ENCODE measurements at places on chromosomes 4 and X.

DNA sequence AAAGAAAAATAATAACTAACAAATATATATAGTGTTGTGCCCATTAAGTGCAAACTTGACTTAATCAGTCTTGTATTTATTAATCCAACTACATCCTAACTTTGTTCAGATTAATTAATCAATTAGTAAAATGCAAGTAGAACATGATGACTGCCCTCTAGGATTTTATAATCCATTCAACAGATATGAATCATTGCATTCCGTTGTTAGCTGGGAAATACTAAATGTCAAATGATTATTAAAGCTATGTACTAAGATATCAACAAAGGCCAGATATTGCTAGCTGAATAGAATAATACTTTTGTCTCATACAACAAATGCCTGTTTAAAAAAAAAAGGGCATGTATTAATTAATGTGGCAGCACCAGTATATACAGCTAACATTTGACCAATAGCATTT, 1366.3 kb downstream of the STIM2 start:
- no peak for DNase-seq

GRCh38 chrX:45505214-45505613, 304.5 kb upstream of the DIPK2B start:
- no peak for DNase-seq

GRCh38 chr4:100588076-100588475, 70.3 kb upstream of the EMCN start:
- DNase-seq, result no peak

GRCh38 chrX:15790769-15791290, 546 bp downstream of the ZRSR2 start:
- DNase-seq, result no peak

DNA sequence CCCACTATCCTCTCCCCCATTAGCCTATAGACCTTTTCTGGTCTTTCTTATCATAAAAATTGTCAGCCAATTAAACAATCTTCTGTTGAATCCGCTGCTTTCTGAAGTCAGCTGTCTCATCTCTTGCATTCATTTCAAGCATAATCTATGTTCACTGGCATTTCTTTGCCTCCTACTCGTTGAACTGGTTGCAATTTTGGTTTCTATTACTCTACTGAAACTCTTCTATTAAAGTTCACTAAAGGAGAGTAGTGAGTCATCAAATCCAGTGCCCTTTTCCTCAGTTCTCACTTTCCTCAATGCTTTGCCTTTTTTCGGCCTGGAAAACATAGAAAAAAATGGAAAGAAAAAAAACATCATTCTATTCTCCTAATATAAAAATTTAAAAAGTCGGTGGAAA, 23.9 kb upstream of the CXCL13 start:
- no peak for DNase-seq

DNA sequence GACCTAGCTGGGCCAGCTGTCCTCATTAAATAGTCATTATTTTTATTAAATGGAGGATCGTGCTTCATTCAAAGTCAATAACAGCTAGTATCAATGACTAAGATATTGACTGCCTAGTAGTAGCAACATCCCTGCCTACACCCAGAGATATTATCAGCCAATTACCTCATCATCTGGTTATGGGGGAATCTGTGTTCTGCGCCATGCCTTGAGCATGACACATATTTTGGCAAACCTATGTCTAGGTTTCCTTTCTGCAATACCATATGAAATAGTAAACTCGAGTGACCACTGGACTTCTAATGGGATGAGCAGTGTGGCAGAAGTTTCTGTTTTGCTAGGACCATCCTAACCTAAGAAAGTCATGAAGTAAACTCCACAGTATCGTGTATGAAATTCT, 50.0 kb upstream of the AADAT start:
- no peak for DNase-seq

DNA sequence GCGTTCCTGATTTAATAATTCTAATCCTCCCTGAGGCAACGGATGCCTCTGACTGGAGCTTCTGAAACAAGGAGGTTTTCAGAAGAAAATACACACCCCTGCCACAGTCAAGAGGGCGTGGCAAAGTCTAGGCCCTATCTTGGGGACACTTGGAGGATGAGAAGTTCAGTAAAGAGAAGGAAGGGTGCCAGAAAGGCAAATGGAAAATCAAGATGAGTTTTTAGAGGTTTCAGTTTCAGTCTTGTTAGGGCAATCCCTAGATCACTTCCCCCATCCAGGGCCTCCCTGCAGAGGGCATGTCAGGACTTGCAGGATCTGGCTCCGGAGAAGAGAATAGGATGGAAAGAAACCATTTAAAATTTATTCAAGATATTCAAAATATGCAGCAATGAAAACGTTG, 28.5 kb upstream of the FGF2 start:
- DNase-seq, result no peak

GRCh38 chr4:150708004-150708403, 126.1 kb downstream of the MAB21L2 start:
- DNase-seq, result no peak

DNA sequence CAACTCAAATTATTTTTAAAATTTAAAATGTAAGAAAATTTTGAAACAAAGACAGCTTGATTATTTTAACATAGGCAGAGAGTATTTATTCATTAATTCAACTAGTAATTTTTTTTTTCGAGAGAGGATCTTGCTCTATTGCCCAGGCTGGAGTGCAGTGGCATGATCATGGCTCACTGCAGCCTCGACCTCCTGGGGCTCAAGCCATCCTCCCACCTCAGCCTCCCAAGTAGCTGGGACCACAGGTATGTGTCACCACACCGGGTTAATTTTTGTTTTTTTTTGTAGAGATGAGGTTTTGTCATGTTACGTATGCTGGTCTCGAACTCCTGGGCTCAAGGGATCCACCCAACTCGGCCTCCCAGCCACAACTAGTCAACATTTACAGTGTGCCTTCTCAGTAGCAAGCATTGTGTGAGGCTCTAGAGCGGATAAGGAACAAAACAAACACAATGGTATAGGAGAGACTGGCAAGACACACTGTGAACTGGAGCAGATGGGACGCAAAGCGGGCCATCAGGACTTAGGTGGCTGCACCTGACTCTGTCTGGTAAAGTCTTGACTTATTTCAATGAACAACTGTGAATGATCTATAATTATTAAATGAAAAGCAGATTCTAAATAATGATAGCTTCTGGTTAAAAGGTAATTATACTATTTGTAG, 21.6 kb downstream of the SETD7 start:
- no peak for DNase-seq

DNA sequence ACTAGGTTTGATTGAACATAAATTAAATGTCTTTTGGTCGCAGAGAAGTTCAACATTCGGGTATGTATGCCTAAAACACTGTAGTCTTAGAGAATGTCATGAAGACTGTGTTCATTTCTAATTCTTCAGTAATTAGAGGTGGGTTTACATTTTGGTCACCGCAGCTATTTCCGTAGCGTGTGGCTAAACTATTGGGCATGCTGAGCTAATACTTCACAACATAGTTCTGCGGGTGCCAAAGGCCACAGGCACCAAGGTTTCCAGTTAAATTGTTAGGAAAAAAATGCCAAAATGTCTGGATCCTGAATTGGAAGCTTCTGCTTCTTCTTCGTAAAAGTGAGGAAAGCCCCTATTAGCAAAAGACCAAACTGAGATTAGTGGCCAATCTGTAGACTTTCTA, 25.1 kb downstream of the SMIM31 start:
- no peak for DNase-seq

GRCh38 chr4:121951521-121952110, at the start of gene TRPC3:
TRPC3 (minus strand) TSS chr4:121952060; CDS start chr4:121951680, 380 bp downstream.
- no peak for DNase-seq

DNA sequence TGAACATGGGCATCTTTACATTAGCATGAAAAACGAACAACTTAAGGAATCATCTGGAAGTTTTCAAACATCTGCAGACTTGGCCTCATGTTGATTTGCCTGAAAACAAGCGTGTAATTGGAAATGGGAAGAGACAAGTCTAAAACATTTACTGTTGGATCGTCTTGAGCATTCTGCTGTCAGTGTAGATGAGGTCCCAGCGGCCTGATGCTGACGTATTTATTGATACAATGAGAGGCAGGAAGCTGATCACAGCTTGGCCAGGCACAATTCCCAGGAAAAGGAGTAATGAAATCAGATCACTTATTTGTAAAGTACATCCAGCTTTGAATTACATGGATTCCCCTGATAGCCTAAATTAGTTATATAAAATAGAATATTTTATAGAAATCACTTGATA, 210.6 kb downstream of the CLCN4 start:
- DNase-seq, result no peak

DNA sequence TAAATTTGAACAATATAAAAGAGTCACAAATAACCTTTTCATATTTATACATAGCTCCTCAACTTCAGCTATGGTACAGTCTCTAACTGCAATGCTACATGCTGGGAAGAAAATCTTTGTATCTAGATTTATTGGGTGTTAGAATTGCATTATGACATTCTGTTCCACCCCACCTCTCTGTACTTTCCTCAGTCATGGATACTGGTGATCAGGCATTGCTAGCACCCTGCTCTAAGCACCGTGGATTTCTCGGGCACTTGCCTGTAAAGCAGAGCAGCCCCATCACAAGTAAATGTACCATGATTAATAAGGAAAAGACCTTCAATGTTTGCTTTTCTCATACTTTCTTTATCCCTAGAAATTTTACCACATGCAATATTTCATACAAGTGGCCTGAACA, 1028.9 kb upstream of the INTU start:
- DNase-seq, result no peak

DNA sequence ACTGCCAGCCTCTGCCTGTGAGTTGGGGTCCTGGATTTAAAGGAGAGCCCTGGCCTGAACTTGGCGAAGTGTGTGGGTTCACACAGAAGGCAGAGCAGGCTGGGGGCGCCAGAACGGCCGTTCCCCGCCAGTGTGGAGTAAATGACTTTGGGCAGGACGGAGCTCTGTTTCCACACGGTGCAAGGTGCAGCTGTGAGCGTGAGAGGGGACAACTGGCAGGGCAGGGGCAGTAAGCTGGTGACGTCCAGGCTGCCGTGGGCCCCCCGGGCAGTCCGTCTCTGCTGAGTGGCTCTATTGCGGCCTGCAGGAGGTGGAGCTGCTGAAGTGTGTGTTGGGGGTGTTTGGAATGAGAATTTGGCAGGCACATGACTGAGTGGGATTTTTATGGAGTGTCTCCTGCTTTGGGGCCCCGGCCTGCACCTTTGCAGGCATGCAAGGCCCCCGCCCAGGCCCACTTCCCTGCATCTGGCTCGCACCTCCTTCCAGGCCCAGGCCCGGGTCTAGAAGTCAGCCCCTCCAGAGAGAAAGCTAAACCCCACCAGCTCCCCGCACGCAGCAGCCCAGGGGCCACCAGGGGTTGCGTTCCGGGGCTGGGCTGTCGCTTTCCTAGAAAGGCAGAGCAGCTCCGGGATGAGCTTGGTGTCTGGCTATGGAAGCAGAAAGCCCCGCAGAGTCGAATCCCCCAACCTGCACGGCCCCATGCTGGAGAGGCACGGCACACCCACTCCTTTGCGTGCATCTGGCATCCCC, 62.2 kb upstream of the GRPEL1 start:
- no peak for DNase-seq

DNA sequence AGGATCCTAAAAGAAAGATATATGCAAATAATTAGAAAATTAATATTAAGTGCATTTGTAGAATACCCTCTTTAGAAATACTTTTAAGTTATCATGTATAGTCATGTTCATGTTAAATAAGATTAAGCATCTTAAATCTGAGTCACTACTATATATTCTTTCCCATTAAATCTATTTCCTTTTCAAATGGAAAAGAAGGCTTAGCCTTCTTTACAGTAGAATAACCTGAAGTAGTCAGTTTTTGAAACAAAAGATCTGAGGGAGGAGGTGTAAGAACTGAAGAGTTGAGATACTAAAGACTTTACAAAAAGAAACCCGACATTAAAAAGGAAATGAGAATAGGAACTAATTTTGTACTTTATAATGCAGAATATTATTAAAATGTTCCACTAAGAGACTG, 14.7 kb upstream of the HSD17B13 start:
- DNase-seq, result no peak

GRCh38 chr4:102492531-102493241, 8.5 kb upstream of the NFKB1 start:
- DNase-seq, result no peak

GRCh38 chr4:13866881-13867280, 239.4 kb upstream of the BOD1L1 start:
- DNase-seq, result no peak

DNA sequence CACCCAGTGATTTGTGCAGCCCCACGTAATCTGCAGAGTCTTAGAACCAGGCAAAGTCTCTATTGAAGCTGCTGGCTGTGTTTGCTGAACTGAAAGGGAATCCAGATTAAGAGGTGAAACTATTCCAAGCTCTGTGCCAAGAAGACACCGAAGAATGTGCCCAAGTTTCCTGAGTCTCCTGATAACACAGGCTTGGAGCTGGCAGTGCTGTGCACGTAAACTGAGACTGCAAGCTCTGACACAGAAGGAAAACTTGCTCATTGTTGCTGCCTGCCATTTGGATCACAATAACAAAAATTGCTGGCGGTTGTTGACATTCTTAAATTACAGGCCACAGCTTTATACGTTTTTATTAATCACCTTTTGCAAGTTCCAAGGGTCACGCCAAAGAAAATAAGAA, 60.2 kb upstream of the VCX3B start:
- no peak for DNase-seq

DNA sequence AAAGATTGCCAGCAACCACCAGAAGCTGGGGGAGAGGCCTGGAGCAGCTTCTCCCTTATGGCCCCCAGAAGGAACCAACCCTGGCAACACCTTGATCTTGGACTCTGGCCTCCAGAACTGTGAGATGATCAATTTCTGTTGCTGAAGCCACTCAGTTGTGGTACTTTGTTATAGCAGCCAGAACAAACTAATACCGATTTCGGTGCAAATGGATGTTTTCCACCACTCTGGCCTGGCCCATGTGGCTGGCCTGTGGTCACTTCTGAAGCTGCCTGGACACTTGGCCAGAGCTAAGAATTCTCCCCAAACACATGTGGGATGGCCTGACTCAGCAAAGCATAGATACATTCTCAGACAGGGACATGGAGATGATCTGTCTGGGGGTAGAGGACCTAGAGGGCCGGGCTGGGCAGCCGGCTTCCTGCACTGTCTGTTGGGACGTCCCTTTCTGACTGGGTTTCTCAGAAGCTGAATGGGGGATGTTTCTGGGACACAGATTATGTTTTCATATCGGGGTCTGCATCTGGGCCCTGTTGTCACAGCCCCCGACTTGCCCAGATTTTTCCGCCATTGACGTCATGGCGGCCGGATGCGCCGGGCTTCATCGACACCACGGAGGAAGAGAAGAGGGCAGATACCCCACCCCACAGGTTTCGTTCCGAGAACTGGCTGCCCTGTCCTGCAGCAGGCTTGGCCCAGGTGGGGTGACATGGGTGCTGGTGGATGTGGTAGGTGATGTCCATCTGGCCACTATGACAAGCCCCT, 4.1 kb downstream of the FOXP3 start:
- DNase-seq, result no peak

GRCh38 chr4:120018786-120019185, 47.9 kb downstream of the MAD2L1 start:
- DNase-seq, result no peak

DNA sequence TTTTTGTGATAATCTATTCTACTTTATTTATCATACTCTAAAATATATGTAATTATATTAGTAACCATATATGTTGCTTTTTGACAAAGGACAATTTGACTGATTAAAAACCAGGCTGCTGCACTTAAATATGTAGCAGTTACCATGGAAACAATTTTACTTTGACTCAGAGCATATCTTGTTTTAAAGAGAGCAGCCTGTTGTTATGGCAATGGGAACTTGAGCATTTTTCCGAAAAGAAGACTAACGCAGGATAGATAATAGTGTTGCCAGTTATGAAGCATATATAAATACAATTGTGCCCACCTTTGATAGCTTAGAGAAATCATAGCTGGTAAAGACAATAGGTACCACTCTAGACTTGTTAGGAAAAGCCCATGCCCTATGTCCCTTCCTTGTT, 283.0 kb downstream of the GASK1B start:
- no peak for DNase-seq

Data from NCI-H2081 treated with DMSO at 0.1 percent for 48 hours (cell line).